ENCODE measurements at places on chromosomes 2 and 18.

DNA sequence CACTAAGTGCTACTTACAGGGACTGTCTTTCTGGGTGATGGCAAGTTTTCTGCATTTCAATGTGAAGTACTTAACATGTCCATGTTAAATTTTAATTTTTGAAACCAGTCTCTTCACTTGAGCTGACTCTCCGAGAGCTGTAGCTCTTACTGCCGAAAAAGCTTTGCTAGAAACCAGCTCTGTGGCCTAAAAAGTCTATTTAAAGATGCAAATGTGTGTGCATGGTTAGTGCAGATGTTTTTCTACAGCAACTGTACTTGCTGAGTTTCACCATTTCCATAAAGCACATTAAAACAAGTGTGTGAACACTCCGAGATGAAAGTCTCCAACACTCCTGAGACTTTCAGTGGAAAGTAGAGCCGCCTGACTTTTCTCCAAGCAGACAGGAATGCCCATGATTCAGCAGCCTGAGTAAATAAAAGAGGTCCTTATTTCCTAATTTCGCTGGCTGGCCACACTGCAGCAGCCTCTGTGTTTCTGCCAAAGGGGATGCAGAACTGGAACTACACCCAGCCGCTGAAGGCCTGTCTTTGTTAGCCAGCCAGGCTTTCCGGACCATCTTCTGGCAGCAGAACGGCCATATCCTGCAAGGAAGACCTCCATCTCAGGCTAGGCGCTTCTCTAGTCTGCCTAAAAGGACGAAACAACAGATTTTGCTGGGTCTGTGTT is 121.2 kb downstream of the ZNF521 start:
- DNase-seq: peak; percentile 51

DNA sequence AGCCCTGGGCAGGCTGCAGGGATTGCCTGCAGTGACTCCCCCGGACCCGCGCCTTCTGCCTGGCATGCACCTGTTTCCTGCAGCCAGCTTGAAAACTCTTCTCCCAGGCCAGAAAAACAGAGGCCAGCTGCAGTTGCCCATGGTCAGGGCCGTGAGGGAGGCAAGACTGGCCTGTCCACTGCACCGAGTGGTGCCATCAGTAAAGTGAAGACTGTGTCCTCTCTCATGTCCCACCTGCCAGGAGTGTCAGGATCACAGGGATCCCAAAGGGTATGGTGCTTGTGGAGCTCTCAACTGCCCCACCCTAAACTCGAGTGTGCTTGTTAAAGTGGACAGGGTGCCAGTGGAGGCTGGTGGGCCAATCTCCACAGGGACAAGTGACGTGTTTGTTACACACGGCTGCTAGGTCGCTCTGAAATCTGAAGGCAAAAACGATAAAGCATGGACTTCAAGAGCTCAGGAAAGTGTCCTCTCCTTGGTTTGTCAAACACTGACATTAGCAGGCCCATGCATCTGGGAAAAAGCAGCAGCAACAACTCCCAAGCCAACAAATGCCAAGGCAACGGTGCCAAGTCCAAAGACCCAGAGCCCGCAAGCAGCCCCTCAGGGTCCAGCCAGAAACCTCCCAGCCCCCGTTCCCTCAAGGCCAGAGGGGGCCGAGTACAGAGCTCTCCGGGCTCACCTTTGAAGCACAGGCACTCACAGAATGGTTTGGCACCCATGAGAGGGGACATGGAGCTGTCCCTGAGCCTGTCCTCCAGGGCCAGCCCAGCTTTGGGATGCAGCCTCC is 213.2 kb downstream of the HDAC4 start:
- no peak for DNase-seq

DNA sequence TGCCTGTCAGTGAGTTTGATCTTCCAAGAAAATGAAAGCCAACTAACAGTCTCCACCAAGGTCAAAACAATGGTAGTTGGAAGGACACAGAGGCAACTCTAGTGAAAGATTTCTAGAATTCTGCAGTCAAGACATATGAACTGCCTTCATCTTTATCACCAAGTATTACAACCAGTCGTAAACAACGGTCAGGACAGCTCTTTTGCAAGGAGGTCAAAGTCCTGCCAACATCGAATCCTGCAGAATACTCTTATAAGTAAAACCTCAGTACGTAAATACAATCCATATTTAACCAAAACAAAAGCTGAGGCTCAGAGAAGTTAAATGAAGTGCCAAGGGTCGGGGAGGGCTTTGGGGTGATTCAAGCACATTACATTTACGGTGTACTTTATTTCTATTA is 3.1 kb downstream of the FEZ2 start:
- DNase-seq: no peak

GRCh38 chr18:47558110-47558750 is 306.8 kb upstream of the SKOR2 start:
- no peak for DNase-seq

DNA sequence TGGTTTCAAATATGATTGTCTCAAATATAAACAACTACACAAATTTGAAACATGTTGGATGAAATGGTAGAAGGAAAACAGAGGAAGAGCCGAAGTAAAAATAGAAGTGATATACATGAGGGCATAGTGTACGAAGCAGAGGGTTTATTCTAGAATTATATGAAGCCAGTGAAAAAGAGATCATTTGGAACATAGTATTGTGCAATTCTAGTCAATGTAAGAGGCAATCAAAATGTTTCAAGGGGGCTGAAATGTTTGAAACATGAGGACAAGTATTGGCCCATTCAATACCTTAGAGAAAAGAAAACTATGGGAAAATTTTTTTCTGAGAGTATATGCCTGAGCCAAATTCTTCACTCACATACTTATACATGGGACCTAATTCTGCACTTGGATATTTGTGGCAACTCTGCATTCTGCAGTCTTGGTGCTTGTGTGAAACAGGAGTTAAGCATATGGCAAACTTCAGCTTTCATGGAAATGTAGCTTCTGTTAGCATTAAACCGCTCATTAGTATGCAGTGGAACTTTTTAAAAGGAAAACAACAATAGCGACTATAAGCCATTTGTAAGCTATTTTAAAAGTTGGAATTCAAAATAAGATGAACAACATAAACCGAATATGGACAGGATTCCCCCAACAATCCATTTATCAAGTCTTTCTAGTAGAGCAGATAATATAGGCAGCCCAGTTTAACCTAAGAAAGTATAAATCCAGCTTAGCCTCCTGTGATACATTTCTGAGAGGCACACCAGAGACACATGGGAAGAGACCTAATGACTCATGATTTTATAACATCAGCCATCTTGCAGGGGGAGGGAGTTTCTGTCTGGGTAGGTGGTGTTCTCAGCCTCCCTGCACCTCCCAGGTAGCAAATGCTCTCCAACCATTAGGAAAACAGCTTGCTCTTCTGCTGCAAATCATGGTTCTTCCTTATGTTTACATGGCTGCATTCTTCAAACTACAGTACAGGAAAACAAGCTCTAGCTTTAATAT is 197.8 kb downstream of the PAX3 start:
- DNase-seq: no peak

GRCh38 chr2:24877646-24878045 is 42.4 kb downstream of the ADCY3 start:
- no peak for DNase-seq

- no peak for DNase-seq
Measured at GRCh38 chr2:66525606-66526005, 90.7 kb downstream of the MEIS1 start.

GRCh38 chr18:295756-296490 is 28.1 kb upstream of the THOC1 start:
- no peak for DNase-seq

GRCh38 chr2:168156661-168157060 is 90.7 kb downstream of the STK39 start:
- no peak for DNase-seq

DNA sequence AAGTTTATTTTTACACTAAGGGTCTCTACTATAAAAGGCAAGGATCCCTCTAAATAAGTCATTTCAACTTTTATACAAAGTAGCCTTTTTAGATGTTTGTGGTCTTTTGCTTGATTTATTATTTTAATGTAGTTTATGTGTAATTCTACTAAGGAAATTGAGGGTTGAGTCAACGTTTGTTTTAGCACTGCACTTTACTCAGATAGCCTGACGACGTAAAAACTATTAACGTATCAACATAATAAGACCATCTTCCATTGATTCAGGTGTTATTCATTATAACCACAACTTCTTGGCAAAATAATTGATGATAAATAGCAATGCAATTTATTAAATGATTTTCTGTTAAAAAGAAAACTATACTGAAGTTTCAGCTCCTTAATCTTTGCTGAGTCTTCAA is 1103.6 kb upstream of the ACVR2A start:
- no peak for DNase-seq

DNA sequence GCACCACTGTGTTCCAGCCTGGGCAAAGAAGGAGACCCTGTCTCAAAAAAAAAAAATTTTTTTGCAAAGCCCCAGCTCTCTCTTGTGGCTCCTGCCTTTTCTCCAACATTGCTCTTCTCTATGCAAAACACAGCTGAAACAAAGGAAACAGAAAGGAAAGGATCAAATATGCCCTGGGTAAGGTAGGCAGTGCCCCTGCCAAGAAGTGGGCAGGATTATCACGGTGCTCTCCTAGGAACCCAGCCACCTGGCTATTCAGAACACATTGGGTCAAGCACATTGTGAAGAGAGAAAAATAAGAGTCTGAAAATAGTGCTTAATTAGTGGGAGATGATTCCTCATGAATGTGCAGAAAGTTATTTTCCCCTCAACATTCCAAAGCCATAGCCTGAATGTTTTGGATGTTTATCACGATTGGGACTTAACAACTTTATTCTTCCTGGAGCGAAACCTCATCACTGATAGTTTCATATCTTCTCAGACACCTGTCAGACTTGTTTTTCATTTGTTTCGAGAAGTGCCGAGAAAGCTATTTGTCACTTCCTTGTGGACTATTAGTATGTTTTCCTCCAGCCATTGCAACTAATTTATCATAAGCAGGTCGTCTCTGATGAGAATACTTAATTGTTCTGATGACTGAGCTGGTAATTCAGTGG is 42.7 kb upstream of the RPL31 start:
- DNase-seq: no peak

DNA sequence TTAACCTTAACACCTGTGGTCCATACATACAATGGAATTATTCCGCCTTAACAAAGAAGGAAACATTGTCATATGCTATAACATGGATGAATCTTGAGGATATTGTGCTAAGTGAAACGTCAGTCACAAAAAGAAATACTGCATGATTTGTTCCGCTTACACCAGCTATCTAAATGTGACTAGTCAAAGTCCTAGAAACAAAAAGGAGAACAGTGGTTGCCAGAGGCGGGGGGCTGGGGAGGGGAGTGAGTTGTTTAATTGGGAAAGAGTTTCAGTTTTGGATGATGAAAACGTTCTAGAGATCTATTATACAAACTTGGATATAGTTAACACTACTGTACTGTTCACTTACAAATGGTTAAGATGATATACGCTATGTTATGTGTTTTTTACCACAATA is 72.0 kb downstream of the SPRED2 start:
- no peak for DNase-seq

GRCh38 chr2:128228894-128229293 is 89.8 kb downstream of the HS6ST1 start:
- DNase-seq: no peak
